ENCODE measurements at places on chromosomes 11 and 22. TPM values are rescaled to one million over a fixed set of nuclear protein-coding genes. Genes with fewer than 3 reads are reported as not detected.

FDX1 gene
- 10.3 TPM for total RNA-seq

CSNK1E gene
- total RNA-seq: 138 TPM

HPX gene
- 2.1 TPM for total RNA-seq

GRM5 gene
- total RNA-seq: 0.12 TPM

ZP1 gene
- total RNA-seq: 0.12 TPM

CYP2R1 gene
- 7.3 TPM for total RNA-seq

NUP160 gene
- total RNA-seq: 19.1 TPM

OR8U1 gene
- total RNA-seq: not detected

TLCD5 gene
- total RNA-seq: 6.5 TPM

FOLR2 gene
- total RNA-seq: not detected

ASCL2 gene
- total RNA-seq: not detected

POU2AF2 gene
- total RNA-seq: not detected

OR8D1 gene
- not detected for total RNA-seq

C11orf86 gene
- total RNA-seq: not detected

HTR3B gene
- not detected for total RNA-seq

MMP1 gene
- 987 TPM for total RNA-seq

MUC2 gene
- total RNA-seq: not detected

OR4D5 gene
- total RNA-seq: not detected

DGAT2 gene
- total RNA-seq: 0.81 TPM

PATE2 gene
- total RNA-seq: not detected

FADS3 gene
- total RNA-seq: 88.6 TPM

TEX54 gene
- not detected for total RNA-seq

NNMT gene
- 713 TPM for total RNA-seq

VSIG10L2 gene
- 0.36 TPM for total RNA-seq

MUC6 gene
- total RNA-seq: not detected

OR8A1 gene
- under 0.01 TPM for total RNA-seq

ISX gene
- total RNA-seq: not detected

DERL3 gene
- 0.36 TPM for total RNA-seq

TMEM151A gene
- 0.16 TPM for total RNA-seq

OR10A6 gene
- total RNA-seq: not detected

TRIM49 gene
- not detected for total RNA-seq

FIBP gene
- 131 TPM for total RNA-seq

PARVA gene
- total RNA-seq: 142 TPM

CADM1 gene
- total RNA-seq: 26.1 TPM

CARNS1 gene
- 0.16 TPM for total RNA-seq

OR8B2 gene
- not detected for total RNA-seq

OR5D18 gene
- not detected for total RNA-seq

GUCY1A2 gene
- 9.2 TPM for total RNA-seq

FAM180B gene
- not detected for total RNA-seq

MTA2 gene
- total RNA-seq: 138 TPM

EIF4ENIF1 gene
- total RNA-seq: 14.6 TPM

DAGLA gene
- 2.2 TPM for total RNA-seq

ZNHIT2 gene
- total RNA-seq: 13.6 TPM

APOBEC3F gene
- total RNA-seq: 5.5 TPM

NXPE4 gene
- not detected for total RNA-seq

APOBEC3A gene
- not detected for total RNA-seq

MGAT3 gene
- 0.36 TPM for total RNA-seq

CYTH4 gene
- total RNA-seq: not detected

SLC22A8 gene
- not detected for total RNA-seq
